ENCODE measurements at places on chromosomes 1 and 21. TPM values are rescaled to one million over a fixed set of nuclear protein-coding genes. Genes with fewer than 3 reads are reported as not detected.

- no peak for DNase-seq
Measured at GRCh38 chr21:33682992-33683627, 40.8 kb downstream of the ITSN1 start.

- DNase-seq, result no peak
Measured at GRCh38 chr1:67780637-67781036, 52.6 kb downstream of the GNG12 start.

- no peak for DNase-seq
Measured at GRCh38 chr1:228140724-228141225, 696 bp downstream of the GUK1 start.

GRCh38 chr1:31238986-31239613, 587 bp downstream of the NKAIN1 start:
- peak; percentile 70 for DNase-seq

DNA sequence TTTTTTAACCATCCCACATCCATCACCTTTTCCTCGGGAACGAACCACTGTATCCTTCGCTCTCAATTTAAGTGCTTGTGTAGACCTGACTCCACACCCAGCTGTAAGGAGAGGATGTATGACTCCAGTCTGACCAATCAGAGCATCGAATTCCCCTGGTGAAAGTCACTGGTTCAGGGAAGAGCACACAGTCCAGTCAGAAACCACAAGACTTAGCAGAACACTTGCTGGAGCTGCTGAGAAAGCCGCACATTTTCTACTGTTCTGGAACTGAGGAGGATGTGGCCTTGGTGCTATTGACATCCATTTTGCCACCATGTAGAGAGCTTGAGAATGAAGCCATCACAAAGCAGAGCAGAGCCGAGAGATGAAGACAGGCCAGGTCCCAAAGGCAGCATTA, 59.9 kb upstream of the CNN3 start:
- no peak for DNase-seq

GRCh38 chr1:208101661-208102431, 142.3 kb downstream of the PLXNA2 start:
- DNase-seq, result peak; percentile 70

GRCh38 chr21:23624281-23624680, 1983.0 kb downstream of the MRPL39 start:
- no peak for DNase-seq

GRCh38 chr1:197773856-197774255, 1.4 kb downstream of the DENND1B start:
- DNase-seq, result no peak

GRCh38 chr1:152137215-152137614, 21.8 kb downstream of the RPTN start:
- no peak for DNase-seq

- DNase-seq, result no peak
Measured at GRCh38 chr1:200146100-200146499, 118.6 kb downstream of the NR5A2 start.

DNA sequence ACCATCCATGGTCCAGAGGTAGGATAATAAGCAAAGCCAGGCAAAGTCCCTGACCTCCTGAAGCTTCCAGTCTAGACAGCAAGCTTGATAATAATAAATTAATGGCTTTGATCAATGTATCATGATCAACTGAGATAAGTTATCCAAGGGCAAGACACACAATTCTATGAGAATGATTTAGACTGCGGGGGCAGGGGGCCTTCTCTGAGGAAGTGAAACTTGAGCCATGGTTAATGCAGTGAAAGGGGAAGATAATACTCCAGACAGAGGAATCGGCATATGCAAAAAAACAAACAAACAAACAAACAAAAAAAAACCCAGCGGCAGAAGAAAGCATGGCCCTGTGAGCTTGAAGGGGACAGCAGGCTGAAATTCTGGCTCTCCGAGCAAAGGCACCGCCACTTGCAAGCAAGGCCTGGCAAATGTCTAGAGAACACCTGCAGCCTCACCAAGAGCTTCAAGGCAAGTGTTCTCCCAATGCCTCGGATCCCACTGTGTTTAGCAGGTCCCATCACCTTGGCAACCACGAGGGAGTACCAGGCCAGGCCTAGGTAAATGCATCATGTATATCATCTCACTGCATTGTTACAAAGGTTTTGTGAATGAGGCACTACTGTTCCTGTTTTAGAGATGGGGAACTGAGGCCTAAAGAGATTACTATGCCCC, 24.9 kb downstream of the CSMD2 start:
- no peak for DNase-seq

- DNase-seq, result no peak
Measured at GRCh38 chr21:17823846-17824245, 4.7 kb upstream of the C21orf91 start.

- DNase-seq, result no peak
Measured at GRCh38 chr1:26323382-26323781, 5.6 kb downstream of the CD52 start.

Gene OR2L13
- 0.37 TPM for total RNA-seq

Gene CYP4A11
- total RNA-seq, result not detected

All from stomach (tissue), 19 donors.